ENCODE measurements at places on chromosomes 1 and 21.
A peak's percentile ranks its signal among the peaks of the same experiment; 100 is the strongest.

- H3K4me3 ChIP-seq = no peak overlapping the region
- H3K27me3 ChIP-seq = peaks cover 13% of the 10 kb centered on the region
- peaks cover 4% of the 10 kb centered on the region for H3K4me1 ChIP-seq
- no peak for DNase-seq
Measured at GRCh38 chr1:33966346-33967141, 102.7 kb downstream of the HMGB4 start.

- H3K27me3 ChIP-seq = peaks cover 40% of the 10 kb centered on the region
- H3K4me3 ChIP-seq = peak overlapping the region; percentile 75
- DNase-seq = peak; percentile 59
- H3K27ac ChIP-seq = no peak overlapping the region
- H3K4me1 ChIP-seq = peaks cover 63% of the 10 kb centered on the region
Measured at GRCh38 chr1:27360159-27361043, 6.4 kb downstream of the MAP3K6 start.

DNA sequence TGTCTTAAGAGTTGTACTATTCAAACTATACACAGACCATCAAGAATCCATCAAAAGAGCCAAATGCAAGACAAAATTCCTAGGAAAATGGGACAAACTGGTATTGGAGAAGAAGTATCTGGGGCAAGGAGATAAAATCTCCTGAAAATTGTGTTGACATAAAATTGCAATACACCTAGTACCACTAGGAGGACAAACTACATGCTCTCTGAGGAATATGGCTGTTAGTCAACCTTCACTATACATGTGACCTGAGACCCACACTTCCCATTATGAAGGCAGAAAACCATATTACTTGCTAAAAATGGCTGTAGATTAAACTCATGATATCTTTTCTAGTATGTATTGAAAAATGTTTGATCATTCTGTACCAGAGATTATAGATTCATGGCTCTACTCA is 30.0 kb downstream of the IRF2BP2 start:
- no peak overlapping the region for H3K4me3 ChIP-seq
- peaks cover 9% of the 10 kb centered on the region for H3K27me3 ChIP-seq
- DNase-seq = no peak
- no peak overlapping the region for H3K27ac ChIP-seq

DNA sequence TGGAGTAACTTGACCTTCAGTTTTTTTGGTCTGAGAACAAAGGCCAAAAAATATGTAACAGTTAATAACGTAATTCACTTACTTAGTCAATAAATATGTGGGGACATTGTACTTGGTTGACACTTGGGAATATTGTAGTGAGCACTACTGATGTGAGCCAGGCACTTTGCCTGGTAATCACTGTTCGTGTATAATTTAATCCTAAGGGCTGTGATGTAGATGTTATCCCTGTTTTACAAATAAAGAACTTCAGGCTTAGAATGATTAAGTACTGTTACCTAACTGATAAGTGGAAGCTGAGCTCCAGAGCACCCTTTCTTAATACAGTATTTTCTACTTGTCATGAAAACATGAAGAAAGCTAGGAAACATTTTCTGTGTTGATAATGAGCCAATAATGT is 28.0 kb downstream of the PTBP2 start:
- H3K36me3 ChIP-seq = peaks cover 99% of the 10 kb centered on the region
- H3K4me3 ChIP-seq = no peak overlapping the region
- peaks cover 2% of the 10 kb centered on the region for H3K27me3 ChIP-seq
- no peak overlapping the region for H3K27ac ChIP-seq

GRCh38 chr21:37593015-37593414 is 226.4 kb downstream of the DYRK1A start:
- no peak overlapping the region for H3K4me3 ChIP-seq
- H3K4me1 ChIP-seq = peaks cover 26% of the 10 kb centered on the region
- no peak overlapping the region for H3K27ac ChIP-seq
